ENCODE measurements at places on chromosomes 13 and 19.

DNA sequence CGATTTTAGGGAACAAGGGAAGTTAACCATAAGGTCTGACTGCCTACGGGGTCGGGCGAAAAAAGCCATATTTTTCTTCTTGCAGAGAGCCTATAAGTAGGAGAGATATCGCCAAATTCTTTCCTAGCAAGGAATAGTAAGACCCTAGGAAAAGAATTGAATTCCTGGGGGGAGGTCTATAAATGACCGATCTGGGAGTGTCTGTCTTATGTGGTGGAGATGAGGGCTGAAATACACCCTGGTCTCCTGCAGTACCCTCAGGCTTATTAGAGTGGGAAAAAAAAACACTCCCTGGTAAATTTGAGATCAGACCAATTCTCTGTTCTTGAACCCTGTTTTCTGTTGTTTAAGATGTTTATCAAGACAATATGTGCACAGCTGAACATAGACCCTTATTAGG lies 447.5 kb upstream of the ATXN8OS start:
- no peak for DNase-seq

DNA sequence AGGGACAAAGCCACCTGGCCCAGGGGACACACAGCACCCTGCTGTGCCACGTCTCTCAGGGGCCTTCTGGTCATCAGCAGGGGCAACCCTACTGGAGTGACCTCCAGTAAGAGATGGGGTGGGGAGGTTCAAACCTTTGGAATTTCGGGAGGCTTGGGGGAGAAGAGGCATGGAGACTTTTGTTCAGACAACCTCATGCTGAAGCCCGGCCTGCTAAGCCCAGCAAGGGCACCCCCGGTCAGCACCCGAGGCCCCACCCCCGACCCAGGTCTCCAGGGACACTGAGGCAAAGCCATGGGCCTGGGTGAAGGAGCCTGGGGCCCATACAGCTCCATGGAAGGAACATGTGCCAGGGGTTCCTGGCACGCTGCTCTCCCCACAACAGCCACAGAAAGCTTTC lies 23.3 kb downstream of the ZNF787 start:
- DNase-seq = no peak

DNA sequence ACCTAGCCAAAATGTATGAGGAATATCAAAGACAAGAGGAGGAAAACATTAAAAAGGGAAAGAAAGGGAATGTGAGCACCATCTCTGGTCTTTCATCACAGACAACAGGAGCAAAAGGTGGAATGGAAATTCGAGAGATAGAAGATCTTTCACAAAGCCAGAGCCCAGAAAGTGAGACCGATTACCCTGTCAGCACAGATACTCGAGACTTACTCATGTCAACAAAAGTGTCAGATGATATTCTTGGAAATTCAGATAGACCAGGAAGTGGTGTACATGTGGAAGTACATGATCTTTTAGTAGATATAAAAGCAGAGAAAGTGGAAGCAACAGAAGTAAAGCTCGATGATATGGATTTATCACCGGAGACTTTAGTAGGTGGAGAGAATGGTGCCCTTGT lies 217.0 kb downstream of the NBEA start:
- no peak for DNase-seq

GRCh38 chr13:28349371-28349770 lies 145.6 kb downstream of the FLT1 start:
- DNase-seq = no peak

DNA sequence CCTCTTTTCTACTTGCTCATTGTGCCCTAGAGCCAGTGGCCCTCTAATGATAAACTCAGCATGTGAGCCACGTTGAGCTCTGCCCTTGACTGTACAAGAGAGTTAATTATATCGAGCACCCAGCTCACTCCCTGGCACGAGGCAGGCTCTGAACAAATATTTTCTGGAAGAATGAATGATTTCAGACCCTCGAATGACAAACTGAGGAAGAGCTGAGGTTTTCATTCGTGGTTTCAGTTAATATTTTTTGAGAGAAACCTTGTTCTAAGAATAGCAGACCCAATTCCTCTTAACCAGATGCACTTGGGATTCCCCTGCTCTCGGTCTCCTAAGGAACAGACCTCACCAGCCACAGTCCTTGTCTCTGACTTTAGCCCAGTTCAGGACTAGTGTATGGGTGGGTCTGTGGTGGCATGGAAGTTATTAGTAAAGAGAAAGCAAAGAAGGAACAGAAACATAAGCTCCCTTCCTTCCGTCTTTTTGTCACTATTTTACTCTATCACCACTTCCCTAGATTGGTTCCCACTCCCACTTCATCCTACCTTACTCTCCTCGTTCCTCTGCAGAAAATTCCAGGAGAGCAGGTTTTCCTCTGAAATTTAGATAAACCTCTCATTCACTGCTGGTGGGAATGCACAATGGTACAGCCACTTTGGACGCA lies 22.1 kb upstream of the WDFY2 start:
- DNase-seq = no peak

DNA sequence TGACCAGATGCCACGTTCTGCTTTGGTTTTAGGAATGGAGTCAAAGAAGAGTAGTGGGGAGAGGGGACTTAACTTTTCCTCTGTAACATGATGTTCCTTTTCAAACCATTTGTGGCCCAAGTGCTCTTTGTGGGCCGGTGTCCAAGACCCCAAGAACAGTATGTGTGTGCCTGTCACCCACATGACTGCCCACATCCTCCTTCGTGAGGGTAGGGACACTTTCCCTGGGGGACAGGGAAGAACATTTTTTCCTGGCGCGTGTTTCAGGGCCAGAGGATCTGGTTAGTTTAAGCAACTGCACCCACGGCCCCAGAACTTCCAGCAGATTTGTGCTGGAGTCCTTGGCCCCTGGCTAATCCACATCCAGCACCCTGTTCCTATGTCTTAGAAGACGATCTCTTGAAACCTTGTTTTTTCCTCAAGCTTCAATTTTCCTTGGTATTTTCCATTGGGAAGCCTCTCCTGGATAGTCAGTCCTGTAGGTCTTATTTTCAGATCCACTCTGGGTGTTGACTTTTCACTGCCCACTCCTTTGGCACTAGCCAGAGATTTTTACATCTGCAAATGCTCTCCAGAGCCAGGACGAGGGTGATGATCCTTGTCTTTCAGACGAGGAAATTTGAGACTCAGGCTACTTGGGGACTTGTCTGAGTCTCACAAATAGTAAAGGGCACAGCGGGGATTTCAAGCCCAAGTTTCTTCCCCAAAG lies 10.8 kb upstream of the CCDC97 start:
- DNase-seq = no peak

DNA sequence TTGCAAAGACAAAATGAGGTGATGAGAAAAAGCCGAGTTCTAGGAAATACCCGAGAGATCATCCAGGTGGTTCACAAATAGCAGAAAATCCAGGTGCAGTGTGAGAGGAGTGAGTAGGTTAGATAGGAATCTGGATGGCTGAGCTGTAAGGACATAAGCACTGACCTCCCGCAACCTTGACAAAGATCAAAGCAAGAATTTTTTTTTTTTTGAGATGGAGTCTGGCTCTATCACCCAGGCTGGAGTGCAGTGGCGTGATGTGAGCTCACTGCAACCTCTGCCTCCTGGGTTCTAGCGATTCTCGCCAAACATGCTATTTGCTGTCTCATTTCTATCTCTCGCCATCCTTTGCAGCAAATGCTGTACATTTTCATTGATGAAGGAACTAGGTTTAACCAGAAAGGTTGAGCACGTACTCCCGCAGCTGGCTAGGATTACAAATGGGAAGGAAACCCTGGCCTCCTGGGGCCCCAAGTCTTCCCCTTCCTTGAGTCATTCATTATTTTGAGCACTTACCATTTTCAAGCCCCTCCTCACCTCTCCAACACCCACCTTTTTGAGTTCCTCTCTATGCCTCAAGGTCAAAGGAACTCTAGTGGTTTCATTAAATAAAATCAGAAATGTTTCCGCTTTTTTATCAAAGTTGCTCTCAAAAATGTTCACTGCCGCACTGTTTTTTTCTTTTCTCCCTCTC lies 38.8 kb downstream of the NLRP12 start:
- DNase-seq = no peak

DNA sequence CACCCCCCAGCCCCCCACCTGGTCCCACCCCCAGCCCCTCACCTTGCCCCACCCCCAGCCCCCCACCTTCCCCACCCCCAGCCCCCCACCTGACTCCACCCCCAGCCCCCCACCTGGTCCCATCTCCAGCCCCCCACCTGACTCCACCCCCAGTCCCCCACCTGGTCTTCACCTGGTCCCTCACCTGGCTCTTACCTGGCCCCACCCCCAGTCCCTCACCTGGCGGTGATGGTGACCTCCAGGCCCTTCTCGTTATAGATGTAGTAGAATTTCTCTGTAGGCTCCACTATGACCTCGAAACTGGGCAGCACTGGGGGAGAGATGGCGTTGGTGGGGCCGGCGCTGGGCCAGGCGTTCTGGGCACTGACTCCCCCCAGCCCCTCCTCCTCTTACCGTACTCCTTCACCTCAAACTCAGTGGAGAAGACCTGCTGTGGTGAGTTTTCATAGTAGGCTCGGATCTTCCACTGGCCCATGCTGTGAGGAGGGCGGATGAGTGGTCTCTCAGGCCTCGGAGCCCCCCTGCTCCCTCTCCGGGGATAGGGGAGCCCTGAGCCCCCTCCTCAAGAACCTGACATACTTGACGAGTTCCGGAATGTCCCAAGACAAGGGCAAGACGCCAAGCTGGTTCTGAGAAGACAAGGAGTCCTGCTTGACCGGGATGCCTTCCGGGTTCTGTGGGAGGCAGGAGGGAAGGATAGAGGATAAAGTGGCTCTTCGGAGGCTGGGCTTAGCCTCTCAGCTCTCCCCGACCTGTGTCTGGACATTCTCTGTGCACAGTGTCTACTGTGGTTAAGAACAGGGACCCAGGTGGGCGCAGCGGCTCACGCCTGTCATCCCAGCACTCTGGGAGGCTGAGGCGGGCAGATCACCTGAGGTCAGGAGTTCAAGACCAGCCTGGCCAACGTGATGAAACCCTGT lies 6.4 kb downstream of the C3 start:
- DNase-seq = no peak

DNA sequence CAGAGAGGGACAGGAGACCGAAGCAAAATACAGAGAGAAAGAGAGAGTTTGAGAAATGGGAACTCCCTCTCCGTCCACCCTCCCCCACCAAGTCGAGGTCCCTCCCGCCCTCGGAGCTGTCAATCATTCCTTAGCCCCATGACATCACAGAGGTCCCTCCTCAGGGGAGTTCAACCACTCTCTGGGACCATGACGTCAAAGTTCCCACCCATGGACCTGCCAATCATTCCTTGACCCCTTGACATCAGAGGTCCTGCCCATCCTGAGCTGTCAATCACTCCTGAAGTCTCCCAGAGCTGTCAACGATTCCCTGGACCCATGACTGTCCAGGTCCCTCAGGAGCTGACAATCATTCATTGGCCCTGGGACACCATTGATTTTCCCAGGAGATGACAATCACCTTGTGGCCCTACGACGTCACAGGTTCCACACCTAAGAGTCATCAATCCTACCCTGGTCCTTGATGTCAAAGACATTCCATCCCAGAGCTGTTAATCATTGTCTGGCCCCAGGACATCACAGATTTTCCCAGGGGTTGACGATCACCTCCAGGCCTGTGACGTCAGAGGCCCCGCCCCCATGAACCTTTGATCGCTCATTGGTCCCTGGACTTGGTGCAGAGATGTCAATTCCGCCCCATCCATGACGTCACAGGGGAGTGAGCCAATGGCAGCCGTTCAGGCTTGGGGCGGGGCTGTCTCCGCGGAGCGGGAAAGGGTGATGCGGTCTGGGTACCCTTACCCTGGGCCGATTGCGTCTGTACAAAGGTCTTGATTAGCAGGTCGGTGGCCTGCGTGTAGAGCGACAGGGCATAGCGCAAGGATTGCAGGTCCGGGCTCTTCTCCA lies 61.7 kb downstream of the COLGALT1 start:
- DNase-seq = no peak

DNA sequence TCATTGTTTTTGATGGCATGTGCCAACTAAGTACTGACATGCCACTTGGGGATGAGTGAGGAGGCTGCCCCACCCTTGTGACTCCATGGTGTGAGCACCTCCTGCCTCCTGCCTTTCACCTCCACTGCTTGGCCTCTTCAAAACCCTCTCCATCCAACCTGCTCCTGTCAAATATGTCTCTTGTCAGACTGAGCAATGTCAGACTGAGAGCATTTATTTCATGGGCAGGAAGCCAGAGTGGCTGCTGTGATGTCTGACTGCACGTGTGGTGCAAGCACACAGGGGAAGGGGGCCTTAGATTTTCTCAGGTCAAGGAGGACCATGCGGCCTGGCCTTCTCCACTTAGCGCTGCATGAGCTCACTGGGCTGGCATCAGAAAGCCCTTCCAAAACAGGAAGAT lies 68.3 kb downstream of the STARD13 start:
- no peak for DNase-seq

- no peak for DNase-seq
Measured at GRCh38 chr13:78827471-78827870, 168.5 kb upstream of the OBI1 start.

GRCh38 chr19:30235946-30236345 lies 136.2 kb upstream of the ZNF536 start:
- no peak for DNase-seq

Measured in stimulated activated CD8-positive, alpha-beta memory T cell treated with anti-CD3 and anti-CD28 coated beads, Interleukin-2, amount 100 ng/mL, for 48 hours (primary cell).